ENCODE measurements at places on chromosomes 6 and 20.

- no peak for DNase-seq
Observed at GRCh38 chr6:150667977-150668716, 68.5 kb downstream of the PLEKHG1 start.

DNA sequence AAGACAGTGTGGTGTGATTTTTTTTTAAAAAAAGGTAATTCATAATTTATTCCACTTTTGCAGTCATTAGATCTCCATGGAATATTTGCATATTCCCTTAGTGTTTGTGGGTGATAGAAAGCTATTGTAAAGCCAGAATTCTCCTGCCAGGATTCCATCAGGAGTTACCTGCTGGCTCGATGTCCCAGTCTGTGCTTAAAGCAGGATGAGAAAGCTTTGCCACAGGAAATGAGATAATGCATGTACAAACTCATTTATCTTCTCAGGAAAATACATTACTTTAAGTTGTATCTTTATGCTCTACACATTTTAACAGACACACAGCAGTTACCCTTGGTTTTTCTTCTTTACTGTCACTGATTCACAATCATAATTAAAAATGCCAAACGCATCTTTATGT is 553.0 kb downstream of the CD109 start:
- no peak for DNase-seq

- no peak for DNase-seq
Observed at GRCh38 chr6:1312203-1312472, 240 bp downstream of the FOXQ1 start.

- no peak for DNase-seq
Observed at GRCh38 chr6:166494101-166494441, 92.4 kb downstream of the RAMACL start.

- no peak for DNase-seq
Observed at GRCh38 chr6:150761771-150762170, 103.7 kb upstream of the MTHFD1L start.

- peak; percentile 73 for DNase-seq
Observed at GRCh38 chr6:37182736-37183590, 13.0 kb downstream of the PIM1 start.

- DNase-seq, result no peak
Observed at GRCh38 chr6:53189554-53189953, 40.9 kb upstream of the GCM1 start.
